GM03348 (cell line): ENCODE measurements at places on chromosomes 11 and 22.
A peak's percentile ranks its signal among the peaks of the same experiment; 100 is the strongest.

DNA sequence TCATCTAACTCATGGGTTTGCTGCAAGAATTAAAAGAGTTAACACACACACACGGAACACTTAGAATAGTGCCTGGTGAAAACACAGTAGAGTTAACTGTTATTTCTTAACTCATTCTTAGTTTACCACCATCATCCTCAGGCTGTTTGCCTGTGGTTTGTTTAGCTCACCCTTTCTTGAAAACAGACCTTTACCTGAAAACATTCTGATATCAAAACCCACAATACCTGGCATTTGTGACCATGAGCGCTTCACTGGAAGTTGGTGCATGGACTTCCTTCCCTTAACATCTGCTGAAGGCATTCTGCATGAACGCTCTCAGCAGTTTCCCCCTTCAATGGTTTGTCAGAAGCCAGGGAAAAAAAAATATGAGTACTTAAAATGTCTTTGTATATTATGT is 256.0 kb downstream of the ETS1 start:
- no peak for DNase-seq

DNA sequence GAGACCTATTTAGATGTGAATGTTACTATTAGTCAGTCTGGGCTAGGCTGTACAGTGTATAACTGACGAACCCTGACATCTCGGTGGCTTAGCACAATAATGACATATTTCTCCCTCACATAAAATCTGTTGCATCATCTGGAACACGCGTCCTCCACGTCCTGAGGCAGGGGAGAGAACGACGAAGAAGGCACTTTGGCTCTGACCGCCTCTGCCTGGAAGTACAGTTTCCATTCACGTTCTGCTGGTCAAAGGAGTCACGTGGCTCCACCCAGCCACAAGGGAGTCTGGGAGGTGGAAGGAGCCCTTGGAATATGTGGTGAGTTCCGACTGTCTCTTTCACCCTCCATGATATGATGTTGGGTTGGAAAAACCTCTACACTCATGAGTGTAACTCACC is 55.1 kb upstream of the CD82 start:
- DNase-seq = no peak

GRCh38 chr11:99260696-99261095 is 239.9 kb downstream of the CNTN5 start:
- DNase-seq = no peak

GRCh38 chr11:102393272-102393730 is 46.3 kb downstream of the BIRC2 start:
- DNase-seq = no peak

DNA sequence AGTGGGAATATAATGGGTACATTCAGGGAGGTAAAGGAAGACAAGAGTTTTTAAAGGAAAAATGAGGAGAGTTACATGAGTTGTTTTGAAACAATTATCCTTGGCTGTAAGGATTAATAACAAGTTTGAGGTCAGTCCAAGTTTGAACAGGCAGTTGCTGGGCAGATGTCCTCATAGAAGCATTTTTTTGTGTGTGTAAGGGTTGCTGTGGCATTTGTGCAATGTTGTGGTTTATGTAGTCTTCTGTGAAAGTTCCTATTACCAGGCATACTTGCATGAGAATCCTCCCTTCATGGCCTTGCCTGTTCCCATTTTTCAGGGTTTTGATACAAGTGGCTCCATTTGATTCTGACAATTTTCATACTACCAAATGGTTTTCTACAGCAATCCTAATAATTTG is 400.2 kb downstream of the KCNA4 start:
- DNase-seq = no peak

DNA sequence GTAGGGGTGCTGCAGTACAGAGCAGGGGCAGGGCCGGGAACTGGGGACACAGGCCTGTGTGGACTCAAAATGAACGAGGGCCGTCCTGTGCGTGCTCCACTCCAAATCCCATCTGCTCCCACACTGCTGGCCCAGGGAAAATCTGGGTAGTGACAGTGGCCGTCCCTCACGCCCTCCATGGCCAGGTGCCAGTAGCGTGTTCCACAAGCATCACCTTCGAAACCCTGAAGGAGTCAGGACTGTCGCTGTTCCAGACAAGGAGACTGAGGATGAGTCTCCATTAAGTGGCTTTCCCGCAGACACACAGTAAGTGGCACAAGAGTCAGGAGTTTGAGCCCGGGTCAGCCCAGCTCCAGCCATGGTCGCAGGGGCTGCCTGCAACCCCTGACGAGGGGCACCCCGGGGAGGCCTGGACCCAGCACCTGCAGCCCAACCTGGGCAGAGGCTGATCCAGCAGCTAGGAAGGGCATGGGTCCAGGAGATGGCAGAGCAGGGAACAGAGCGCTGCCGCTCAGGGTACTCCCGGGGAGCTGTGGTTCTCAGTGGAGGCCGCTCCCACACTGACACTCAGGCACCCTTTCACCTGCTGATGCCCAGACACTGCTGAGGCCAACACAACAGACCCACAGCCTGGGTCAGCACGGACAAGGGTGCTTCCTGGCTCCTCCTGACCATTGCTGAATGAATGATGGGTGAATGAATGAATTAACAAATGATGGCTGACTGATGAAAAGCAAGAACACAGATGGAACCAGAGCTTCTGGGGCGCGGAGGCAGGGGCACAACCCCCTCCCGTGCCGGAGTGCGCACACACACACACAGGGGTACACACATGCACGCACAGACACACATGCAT is 35.3 kb downstream of the IGF2 start:
- no peak for DNase-seq

DNA sequence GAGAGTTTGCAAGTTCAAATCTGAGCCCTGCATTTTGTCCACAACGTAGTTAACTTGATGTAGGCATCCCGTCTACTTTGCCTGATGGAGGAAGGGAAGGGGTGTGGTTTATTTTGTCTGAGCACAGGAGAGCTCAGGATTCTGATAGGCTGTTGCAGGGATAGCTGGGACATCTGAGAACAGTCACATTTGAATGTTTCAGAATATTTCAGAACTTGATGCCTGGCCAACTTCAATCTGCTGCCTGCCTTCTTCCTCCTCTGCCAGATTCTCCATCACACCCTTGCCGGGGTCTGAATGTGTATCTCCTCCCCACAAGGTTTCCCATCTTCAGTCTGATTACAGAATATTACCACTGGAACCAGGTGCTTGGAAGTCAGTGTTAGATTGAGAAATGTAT is 51.6 kb downstream of the NTM start:
- no peak for DNase-seq

DNA sequence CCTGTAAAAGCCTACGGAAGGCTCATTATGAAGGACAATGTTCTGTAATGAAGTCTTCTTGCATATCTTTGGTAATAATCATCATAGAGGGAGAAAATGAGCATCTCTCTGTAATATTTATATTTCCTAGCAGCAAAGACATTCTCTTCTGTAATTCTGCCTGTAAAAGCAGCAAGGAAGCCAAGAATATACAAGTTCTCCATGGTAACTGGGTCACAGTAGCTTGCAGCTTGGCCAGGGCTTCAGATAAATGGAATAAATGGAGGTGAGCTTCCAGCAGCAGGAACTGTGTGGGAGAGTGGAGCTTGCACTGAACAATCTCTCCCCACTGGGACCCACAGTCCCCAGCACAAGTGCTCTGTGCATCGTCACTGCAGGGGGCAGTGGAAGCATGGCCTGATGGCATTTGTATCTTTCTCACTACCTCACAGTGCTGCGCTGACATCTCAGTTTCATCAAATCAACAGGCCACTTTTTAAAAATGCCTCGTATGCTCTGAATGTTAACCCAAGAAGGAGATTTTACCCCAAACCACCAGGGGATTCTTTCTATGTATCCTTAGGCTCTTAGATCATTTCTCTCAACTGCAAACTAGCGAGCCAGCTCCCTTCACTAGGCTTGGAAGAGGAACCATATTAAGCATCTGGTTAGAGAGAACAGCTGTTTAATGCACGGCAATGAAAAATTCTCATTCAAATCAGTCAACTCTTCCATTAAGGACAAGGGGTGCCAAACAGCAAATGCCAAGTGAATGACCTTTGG is 1059.7 kb downstream of the OPCML start:
- DNase-seq = peak; percentile 44

- no peak for DNase-seq
Measured at GRCh38 chr11:104165014-104165413, 1.1 kb upstream of the PDGFD start.

DNA sequence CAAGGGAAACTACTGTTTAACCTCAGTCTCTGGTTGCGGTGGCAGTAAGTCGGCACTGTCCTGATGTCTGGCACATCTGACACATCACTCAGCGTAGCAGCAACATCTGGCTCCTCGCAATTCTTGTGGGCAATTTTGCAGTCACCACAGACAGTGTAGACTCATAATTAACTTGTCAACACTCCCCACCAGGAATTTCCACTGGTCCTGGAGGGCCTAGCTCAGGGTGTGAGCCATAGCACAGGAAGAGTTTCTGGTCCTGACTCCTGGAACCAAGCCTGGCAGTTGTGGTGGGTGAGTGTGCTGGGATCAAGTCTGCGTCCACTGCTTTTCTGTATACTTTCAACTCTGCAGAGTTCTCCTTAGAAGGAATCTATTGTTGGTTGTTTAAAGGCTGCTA is 209.7 kb downstream of the SNX19 start:
- DNase-seq = peak; percentile 88

DNA sequence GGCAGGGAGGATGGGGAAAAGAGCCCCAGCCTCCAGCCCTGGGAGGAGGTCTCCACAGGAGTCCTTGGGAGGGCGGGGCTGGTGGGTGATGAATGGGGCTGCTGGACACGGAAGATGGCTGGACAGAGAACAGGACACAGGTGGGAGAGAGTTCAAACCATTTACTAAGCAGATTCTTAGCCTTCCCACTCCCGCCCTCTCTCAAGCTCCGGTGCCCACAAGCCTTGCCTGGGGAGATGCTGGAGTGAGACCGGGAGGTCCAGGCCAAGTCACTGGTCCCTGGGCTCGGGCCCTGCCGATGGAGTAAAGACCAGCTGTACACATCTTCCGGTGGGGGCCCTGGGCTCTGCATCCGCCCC is 1.4 kb downstream of the CLDN5 start:
- DNase-seq = no peak

DNA sequence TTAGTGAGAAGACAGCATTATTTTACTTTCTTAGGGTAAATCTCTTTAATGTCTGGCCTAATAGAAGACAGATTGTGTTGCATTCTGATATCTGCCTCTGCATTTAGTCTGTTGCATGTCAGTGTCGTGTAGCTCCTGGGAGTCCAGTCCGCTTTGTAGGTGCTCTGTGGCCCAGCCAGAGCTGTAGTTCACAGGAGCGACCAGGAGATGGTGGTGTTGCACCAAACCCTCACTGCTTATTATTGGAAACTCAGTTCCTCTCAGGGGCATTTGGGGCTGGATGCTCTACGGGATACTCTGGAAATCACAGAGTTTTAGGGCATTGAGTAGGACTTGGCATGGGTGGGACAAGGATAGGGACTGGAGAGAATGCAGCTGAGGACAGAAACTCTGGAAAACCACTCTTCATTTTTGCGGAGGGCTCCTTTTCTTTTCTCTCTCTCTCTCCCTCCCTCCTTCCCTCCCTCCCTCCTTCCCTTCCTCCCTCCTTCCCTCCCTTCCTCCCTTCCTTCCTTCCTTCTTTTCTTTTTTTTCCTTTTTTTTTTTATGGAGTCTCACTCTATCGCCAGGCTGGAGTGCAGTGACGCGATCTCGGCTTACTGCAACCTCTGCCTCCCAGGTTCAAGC is 21.7 kb downstream of the MIAT start:
- DNase-seq = peak; percentile 85

DNA sequence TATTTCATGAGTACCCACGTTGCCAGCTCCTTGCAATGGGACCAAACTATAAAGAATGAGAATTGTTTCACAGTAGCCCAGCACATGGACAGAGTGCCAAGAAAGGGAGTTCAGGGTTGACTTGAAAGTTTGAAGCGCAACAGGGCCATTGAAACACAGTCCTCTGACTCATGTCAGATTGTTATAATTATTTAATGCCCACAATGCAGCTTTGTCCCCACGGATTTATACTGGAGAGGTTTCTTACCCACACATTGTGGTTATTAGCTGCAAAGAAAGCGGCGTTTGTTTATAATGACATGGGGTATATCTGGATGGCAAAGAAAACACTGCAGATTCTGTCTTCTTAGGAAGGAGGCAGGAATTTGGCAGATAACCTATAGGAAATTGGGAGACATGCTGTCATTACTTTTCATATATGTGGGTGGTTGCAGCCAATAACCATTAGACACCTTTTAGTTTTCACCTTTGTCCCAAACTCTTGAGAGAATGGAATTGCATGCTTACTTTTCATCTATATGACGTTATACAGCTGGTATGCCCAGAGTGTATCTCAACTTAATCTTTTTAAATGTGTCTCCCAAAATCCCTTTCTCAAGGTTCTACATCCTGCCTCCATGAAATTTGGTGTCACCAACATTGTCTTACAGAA is 143.6 kb downstream of the TEAD1 start:
- DNase-seq = no peak

DNA sequence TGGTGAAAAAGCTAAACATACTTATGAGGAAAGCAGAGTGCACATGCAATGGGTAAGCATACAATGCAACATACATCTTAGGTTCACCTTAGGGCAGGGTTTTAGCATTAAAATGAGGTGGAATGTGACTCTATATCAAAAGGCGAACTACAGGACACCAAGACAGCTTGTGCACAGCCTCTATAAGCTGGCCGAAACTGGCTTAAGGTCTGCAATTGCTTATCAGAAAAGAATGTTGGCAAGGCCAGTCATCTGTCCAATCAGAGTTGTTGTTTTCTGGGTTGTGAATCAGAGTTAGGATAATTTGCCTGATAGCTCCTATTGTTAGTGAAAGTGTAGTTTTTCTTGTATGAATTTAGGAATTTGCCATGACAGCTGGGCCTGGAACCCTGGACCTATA is 76.5 kb downstream of the LRRC4C start:
- no peak for DNase-seq

- DNase-seq = no peak
Measured at GRCh38 chr11:78838417-78838816, 263.8 kb upstream of the NARS2 start.

DNA sequence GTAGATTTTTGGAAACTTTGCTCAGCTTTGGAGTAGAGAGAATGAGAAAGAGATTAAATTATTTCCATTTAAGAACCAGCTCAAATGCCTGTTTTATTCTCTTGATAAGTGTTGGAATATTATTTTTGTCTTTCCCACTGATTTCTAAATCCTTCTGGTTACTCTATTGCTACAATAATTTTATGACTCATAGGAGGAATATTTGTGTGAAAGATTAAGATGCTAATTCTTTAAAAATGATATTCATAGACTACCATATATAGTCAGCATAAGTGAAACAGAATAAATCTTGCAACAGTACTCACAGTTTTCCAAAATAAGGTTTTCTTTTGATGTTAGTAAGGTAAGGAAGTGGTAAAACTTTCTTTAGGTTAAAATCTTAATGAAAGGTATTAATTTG is 60.9 kb downstream of the YAP1 start:
- peak; percentile 54 for DNase-seq
